ENCODE measurements at places on chromosomes 4 and X.

GRCh38 chr4:17966312-17966711 lies 55.2 kb downstream of the LCORL start:
- no peak for DNase-seq

DNA sequence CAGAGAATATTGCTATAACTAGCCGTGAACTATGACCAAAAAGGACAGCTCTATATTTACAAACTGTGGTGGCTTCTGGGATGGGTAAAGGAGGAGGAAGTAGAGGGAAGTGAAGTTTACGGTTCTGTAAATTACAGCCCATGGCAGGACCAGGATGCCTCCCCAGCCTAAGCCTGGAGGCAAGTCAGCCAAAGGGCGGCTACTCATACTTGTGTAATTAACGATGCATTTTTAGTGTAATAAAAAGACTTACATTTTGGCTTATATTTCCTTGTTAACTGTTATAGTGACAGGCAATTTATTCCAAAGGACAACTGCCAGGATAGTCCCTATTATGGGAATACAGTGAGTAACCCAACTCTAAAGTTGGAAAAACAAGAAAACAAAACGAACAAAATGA lies 139.9 kb upstream of the OTUD4 start:
- no peak for DNase-seq

DNA sequence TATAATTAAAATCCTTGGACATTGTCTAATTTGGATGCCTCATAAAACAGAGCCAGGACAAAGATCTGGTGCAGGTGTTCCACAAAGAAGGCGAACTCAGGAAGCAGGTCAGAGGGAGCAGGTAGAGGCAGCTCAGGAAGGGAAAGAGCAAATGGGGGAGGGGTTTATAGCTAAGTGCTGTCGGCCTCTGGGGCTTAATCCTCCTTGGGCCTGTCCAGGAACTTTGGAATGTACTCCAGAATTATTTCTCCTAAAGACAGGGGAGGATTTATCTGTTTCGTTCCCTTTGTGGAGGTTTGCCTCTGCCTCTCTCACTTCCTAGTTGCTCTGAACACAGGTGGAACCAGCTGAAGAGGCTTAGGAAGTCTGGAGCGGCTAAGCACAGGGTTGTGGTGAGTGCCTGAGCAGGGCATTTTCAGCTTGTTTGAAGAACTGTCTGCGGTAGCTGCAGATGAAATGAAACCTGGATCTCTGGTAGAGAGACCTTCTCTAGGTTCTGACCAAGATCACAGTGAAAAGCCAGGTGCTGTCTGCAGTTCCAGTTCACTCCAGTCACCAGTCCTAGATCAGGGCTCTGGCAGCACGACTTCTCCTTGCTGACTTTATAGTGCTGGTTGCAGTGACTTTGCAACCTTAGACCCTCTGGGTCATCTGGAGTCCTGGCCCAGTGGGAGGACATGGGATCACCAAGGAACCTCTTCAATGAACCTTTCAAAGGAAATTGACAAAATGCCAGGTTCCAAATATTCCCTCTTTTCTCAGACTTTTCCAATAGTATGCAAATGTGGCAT lies 519.2 kb downstream of the PCDH10 start:
- no peak for DNase-seq

- DNase-seq = peak; percentile 58
Measured at GRCh38 chrX:87517571-87518141, at the start of gene KLHL4. Gene KLHL4, plus strand, starts transcription at chrX:87517802. Its CDS starts 92 bp downstream, at chrX:87517894.

DNA sequence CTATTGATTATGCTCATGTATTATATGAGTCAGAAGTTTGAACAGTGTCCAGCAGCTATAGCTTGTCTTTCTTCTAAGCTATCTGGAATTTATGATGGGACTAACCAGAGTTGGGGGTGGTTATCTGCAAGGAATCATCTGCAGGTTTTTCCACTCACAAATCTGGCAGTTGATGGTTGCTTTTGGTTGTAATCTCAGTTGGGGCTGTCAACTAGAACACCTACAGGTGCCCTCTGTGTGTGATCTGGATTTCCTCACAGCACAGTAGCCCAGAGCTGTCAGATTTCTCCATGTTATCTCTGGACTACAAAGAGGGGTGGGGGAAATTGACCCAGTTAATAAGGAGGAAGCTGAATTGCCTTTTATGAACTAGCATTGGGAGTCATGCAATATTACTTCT lies 51.4 kb upstream of the MAP9 start:
- no peak for DNase-seq

DNA sequence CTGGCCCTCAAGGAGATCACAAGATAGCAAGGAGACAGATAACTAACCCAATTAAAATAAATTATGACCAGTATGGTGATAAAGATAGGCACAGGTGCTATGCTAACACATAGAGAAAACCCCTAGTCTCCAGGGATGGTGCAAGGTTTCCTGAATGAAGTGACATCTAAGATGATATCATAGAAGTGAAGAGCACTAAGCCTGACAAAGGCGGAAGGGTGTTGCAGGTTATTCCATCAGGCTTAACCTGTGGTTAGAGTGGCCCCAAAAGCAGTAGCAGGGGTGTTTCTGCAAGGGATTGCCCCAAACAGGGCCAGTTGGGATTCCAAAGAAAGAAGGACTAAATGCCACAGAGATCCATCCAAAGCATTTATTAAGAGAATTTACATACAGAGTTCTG lies 249.2 kb downstream of the IDS start:
- DNase-seq = no peak

- DNase-seq = no peak
Measured at GRCh38 chr4:105059337-105059736, 87.3 kb upstream of the TET2 start.

Data from NCI-H2081 (cell line).